HepG2 (cell line): ENCODE measurements at places on chromosomes 7 and 10. TPM values are rescaled to one million over a fixed set of nuclear protein-coding genes. Genes with fewer than 3 reads are reported as not detected.

DNA sequence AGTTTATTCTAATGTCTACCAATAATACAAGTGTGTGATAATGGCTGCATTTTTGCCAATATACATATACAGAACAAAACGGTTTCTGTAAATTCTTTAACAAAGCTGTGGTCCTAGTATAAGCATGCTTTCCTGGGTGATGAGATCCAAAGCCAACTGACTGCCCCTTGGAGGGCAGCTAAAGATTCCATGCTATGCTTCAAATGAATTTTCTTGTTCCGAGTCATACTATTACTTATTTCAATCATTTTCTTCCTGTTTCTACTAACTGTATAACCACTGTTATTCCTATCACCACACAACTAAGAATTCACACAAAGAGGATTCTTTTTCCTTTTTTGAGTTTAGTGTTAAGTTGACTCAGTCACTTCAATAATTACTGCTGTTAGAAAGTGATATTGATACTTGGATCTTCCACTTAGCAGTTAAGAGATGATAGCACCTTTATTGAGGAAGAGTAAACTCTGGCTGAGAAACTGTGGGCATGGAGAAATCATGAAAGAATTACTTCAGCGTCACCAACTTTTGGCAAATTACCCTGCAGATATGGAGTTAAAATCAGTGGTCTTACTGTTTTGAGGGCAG, 197.5 kb downstream of the ARL4A start:
- no peak for DNase-seq

DNA sequence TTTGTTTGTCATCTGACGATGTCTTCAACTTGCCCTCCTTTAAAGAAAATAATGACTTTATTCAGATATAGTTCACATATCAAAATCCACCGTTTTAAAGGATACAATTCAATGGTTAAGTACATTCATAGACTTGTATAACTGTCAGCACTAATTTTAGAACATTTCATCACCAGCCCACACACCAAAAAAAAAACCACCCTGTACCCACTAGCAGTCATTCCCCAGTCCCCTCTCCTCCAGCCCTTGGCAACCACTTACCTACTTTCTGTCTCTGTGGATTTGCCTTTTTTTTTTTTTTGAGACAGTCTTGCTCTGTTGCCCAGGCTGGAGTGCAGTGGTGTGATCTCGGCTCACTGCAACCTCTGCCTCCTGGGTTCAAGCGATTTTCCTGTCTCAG, 5.3 kb upstream of the HILPDA start:
- DNase-seq, result no peak

- DNase-seq, result no peak
Measured at GRCh38 chr10:11425296-11425610, 186.2 kb downstream of the USP6NL start.

MINDY3 gene
- polyA plus RNA-seq, result 6.4 and 6.7 TPM in 2 replicates

GRCh38 chr10:70283071-70283444, 746 bp downstream of the NPFFR1 start:
- DNase-seq, result no peak

DNA sequence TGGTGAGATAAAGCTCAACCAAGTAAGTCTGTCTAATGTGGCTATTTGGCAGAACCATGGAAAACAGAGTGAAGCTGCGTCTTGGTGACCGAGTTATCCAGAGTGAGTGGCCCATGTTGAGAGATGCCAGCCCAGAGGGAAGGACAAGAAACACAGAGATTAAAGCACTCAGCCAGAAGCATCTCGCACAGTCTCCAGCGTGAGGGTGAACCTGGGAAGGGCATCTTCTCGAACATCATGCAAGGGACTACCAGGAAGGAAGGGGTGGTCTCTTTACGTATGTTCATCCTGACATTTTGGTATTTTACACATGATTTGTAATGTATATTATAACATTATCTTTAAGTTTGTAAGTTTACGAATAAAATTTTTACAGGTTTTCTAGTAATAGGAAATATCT, 146.4 kb downstream of the TCERG1L start:
- DNase-seq, result no peak

DNA sequence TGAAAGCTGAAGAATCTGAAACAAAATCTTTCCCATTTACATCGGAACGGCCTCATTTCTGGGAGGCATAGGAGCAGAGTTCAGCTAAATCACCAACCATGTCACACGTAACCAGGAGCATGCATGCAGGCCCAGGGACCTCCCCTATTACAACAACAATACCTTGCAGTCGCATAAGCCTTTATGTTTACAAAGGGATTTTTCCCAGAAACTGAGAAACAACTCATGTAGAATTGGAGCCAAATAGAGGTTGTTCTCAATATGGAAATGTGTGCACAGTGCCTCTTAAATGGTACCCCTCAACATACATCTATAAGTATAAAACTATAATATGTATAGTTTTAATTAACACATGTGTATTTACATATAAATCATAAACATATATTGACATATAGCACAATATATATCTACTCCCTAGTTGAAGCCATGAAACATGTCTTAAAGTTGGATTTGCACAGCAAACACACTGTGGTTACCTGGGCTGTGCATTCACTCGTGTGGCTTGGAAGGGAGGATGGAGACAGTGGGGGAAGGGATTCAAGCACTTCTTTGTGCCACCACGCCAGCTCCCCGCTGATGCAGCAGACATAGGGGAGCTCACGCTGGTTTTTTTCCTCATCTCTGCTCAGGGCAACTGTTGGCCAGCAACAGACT, 35.0 kb upstream of the DGKI start:
- no peak for DNase-seq

- DNase-seq, result no peak
Measured at GRCh38 chr7:110850224-110850623, 240.7 kb upstream of the LRRN3 start.

PAPSS2 gene
- polyA plus RNA-seq, result 0.12 and 0.21 TPM in 2 replicates

ZNF239 gene
- 0.05 TPM in 1 of 2 replicates, not detected in the other for polyA plus RNA-seq

- no peak for DNase-seq
Measured at GRCh38 chr10:124170631-124171030, 77.2 kb upstream of the CHST15 start.

PDLIM1 gene
- polyA plus RNA-seq, result 109 and 119 TPM in 2 replicates

DNA sequence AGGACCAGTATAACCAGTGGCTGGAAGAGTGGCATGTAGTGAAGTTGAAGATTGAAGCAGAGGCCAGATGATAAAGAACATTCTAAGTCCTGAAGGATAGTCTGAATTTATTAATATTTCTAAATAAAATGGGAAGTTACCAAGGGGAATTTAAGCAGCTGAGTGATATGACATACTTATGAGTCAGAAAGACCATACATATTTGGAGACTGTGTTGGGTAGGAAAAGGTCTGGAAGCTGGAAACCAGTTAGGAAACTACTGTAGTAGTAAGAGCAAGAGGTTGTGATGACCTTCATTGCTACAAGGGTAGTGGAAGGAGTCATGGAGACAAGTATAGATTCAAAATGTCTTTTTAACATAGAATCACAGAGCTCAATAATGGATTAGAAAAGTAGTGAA, 752.3 kb downstream of the SUGCT start:
- DNase-seq, result no peak

CALN1 gene
- 0.01 TPM in 1 of 2 replicates, not detected in the other for polyA plus RNA-seq

- DNase-seq, result no peak
Measured at GRCh38 chr7:46450425-46450824, 529.4 kb upstream of the IGFBP3 start.

GRCh38 chr7:100396421-100396982, 23.2 kb downstream of the PILRA start:
- DNase-seq, result no peak

DNA sequence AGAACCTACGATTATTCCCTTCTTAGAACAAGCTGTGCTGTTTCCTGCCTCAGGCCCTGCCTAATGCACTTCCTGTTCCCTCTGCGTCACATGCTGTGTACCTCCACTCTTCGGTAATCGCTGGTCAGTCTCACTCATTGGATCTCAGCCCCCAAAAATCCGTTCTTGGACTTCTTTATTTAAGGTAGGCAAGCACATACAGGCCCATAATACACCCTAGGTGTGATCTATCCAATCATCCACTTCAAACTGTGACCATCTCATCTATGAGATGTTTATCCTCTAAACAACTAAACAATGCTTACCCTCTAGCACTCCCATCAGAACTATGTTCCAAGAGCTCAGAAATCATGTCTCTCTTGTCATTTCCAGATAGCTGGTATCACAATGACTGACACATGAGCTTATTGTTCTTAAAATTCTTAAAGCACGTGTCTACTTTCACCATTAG, 83.9 kb downstream of the CADPS2 start:
- DNase-seq, result no peak

DNA sequence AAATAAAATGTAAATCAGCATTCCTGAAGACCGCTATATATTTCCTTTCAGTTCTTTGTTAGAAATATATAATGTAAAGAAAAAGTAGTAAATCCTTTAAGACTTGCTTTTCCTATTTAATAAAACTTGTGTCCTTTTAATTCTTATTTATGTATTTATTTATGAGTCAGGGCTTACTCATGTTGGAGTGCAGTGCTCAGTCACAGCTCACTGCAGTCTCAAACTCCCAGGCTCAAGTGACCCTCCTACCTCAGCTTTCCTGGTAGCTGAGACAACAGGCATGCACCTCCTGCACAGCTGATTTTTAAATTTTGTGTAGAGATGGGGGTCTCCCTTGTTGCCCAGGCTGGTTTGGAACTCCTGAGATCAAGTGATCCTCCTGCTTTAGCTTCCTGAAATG, 724.5 kb downstream of the ANKRD7 start:
- no peak for DNase-seq

CYP26C1 gene
- not detected in 2 replicates for polyA plus RNA-seq

DNA sequence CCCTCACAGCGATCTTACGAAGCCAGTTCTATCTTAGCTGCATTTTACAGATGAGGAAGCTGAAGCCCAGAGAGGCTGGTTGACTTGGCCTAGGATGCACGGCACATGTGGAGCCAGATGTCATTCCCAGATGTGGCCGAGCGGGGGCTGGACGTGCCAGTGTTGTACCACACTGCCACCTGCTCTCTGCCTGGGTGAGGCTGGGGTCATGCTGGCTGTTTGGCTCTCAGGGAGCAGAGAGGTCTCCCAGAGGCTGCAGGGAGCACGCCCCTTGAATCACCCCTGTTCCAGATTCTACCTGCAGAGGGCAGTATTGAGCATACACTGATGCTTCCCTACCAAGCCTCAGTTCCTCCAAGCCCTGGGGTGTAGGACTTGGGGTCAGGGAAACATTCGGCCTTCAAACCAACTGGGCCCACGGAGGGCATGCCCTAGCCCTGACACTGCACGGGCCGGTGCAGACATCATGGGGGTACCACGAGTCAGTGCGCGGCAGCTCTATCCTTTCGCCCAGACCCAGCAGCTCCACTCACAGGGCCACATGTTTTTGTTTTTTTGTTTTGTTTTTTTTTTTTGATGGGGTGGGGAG, 3.8 kb upstream of the GTF2IRD1 start:
- peak; percentile 61 for DNase-seq

GRCh38 chr10:127998501-127999144, 91.7 kb downstream of the PTPRE start:
- no peak for DNase-seq

SEMA3D gene
- not detected in 2 replicates for polyA plus RNA-seq
